C1 segment of cervical spinal cord (tissue), 14 donors: ENCODE measurements at places on chromosomes 11 and 22.

- no peak for DNase-seq
These were observed 31.2 kb downstream of the KCNJ1 start for GRCh38 chr11:128835741-128836430.

GRCh38 chr11:7591987-7592386 lies 78.2 kb downstream of the PPFIBP2 start:
- DNase-seq: no peak

GRCh38 chr22:25827415-25827814 lies 85.4 kb downstream of the MYO18B start:
- no peak for DNase-seq

DNA sequence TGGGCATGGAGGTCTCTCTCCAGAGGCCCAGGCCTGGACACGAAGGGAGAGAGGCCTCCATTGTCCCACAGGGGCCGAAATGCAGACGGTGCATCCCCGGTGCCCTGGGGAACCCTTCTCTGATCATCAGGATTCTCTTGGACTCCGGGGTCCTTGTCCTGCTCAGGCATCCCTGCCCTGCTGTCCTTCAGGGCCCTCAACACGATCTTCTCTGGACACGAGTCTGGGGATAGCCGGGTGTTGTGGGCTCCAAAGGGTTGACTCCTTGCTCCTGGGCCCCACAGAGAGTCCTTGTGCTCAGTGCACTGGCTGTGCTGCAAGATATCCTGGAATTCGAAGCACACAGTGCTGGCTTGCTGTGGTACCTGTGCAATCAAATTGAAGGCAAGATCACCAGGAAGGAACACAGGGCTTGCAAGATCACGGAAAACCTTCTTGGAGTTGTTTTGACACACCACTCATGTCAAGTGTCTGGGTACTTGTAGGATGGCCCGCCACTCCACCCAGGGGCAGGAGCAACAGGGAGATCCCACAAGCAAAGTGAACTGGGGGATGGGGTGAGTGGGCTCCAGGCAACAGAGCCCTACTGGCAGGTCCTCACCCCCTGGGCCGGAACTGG lies 61.3 kb upstream of the PRODH start:
- DNase-seq: no peak

GRCh38 chr11:108994887-108995286 lies 330.0 kb downstream of the DDX10 start:
- no peak for DNase-seq

DNA sequence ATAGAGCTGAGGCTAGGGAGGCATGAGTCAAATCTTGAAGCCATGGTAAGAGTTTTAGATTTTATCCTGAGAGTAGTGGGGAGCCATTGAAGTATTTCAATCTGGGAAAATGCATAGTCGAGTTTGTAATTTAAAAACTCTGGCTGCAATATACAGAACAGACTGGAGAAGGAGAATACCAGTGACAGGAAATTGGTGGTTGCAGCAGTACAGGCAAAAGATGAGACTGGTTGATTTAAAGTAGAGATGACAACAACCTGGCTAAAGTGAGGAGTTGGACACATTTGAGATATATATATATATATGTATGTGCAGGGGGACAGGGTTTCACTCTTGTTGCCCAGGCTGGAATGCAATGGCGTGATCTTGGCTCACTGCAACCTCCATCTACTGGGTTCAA lies 6.2 kb downstream of the HORMAD2 start:
- no peak for DNase-seq

DNA sequence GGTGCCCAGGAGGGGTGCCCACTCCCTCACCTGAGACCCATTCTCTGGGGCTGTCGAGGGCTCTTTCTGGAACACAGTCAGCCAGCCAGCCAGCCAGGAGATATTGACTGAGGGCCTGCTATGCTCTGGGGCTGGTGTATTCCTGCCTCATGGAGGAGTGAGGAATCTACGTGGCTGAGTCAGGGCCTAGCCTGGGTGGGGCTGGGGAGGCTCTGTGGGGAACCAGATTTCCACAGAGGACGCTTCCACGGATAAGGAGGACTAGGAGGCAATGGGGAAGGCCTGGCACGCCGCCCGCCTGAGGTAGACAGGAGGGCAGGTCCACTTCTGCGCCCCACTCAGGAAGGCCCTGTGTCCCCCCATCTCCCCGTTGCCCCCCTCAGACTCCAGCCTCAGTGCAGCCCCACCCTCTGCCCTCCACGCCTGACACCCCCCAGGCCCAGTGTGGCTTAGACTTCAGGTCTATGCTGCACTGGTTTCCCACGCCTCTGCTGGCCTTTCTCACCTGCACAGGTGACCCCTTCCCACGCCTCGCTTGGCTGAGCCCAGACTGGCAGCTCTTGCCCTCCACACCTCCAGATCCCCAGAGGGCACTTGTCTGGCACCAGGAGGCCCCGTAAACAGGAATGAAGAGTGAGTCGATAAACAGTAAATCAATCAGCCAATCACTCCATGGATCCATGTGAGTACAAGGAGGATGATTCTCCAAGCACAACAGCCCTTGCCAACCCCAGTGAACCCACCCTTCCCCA lies 37.5 kb downstream of the MACROD1 start:
- no peak for DNase-seq

DNA sequence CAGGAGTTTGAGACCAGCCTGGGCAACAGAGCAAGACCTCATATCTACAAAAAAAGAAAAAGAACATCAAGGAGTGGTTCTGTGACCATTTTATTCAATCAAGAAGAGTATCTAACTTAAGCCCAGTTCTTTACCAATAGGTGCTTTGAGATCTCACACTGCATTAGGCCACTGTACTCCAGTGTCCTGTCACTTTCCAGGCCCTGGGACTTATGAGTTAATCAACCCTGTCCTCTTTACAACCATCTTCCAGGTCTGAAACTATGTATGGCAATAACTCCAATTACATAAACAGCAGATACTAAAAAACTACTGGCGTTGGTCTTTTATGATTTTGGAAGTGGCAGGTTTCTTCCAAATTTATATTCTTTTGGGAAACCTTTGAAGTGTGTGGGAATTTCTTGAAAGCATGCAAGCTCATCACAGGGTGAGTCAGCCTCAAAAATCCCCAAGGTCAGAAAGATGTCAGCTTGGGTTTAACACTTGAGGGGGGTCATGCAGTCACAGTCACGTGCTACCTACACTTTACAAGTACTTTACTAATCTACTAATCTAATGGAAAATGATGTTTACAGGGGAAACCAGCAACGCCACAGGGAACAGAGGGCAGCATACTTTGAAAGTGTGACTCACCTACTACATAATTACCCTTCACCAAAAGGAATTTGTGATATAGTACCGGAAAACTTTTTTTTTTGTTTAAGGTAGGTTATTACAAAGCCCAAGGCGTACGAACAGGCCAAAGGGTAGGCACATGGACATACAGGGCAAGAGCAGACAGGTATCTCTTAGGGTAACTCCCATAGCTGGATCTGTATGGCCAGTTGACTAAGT lies 15.6 kb downstream of the PISD start:
- no peak for DNase-seq

DNA sequence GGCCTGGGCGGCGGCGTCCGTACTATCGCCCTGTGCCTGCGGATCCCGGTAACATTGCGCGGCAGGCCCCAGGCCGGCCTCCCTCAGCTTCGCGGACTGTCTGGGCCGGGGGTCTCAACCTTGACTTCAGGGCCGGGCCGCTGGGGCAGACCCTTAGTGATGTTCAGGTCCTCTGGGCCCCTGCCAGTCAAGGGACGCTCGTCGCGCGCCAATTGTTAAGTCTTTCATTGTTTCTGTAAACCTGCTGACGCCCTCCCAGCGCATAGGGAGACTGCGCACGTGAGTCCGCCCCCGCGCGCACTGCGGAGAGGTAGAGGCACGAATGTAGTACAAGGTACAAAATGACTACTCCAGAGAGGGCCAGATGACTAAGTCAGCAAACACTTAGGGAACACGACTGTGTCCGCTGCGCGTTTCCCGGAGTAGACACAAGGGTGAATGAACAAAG lies 451 bp upstream of the HDHD5 start:
- peak; percentile 80 for DNase-seq

GRCh38 chr11:94613120-94613519 lies 46.0 kb downstream of the PIWIL4 start:
- no peak for DNase-seq

DNA sequence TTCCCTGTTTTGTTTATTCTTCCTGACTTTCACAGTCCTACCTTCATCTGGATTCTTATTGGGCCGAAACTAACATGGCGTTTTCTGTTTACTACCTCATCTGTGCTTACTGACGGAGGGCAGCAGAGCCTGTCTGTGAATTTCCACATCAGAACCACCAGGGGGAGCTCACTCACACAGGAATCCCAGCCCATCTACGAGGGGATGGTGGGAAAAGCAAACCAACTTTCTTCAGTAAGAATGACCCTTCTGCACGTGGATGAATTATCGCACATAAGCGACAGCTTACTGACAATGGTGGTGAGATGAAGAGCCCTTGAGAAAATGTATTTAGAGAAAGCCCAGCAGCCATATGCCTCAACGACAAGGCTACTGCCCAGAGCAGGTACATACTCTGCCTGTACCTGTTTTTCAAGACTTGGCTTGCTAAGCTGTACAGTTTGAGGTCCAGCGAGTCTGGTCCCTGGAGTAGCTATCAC lies 42.5 kb downstream of the LARGE2 start:
- DNase-seq: peak; percentile 31

GRCh38 chr11:134331354-134332188 lies at the start of gene GLB1L2:
GLB1L2 (plus strand) TSS chr11:134331988; CDS start chr11:134332062, 74 bp downstream.
- DNase-seq: peak; percentile 66

GRCh38 chr11:70440206-70440605 lies 41.9 kb downstream of the CTTN start:
- no peak for DNase-seq

DNA sequence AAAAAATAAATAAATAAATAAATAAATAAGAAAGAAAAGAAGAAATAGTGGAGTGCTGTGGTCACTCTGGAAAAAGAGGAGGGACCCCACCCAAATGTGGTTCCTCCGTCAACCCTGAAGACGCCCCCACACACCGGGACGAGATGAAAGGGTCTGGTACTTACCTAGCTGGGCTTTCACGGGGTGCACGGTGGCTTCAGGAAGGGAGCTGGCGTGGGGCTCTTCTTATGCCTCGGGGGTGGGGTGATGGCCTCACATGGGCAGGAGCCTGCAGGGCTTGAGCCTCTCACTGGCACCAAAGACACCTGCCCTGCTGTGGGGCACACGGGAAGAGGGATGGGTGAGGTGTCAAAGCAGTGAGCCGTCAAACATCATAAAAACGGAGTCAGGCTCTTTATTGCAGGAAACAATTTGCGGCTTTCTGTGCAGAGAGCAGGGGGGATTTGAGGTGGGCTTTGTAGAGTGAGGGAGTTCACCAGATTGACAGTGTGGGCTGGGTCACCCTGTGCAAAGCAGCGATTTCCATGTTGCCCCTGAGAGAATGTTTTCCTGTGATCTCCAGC lies 28.0 kb upstream of the KRTAP5-6 start:
- DNase-seq: no peak
